ENCODE measurements at places on chromosomes 5 and 9. TPM values are rescaled to one million over a fixed set of nuclear protein-coding genes. Genes with fewer than 3 reads are reported as not detected.

DNA sequence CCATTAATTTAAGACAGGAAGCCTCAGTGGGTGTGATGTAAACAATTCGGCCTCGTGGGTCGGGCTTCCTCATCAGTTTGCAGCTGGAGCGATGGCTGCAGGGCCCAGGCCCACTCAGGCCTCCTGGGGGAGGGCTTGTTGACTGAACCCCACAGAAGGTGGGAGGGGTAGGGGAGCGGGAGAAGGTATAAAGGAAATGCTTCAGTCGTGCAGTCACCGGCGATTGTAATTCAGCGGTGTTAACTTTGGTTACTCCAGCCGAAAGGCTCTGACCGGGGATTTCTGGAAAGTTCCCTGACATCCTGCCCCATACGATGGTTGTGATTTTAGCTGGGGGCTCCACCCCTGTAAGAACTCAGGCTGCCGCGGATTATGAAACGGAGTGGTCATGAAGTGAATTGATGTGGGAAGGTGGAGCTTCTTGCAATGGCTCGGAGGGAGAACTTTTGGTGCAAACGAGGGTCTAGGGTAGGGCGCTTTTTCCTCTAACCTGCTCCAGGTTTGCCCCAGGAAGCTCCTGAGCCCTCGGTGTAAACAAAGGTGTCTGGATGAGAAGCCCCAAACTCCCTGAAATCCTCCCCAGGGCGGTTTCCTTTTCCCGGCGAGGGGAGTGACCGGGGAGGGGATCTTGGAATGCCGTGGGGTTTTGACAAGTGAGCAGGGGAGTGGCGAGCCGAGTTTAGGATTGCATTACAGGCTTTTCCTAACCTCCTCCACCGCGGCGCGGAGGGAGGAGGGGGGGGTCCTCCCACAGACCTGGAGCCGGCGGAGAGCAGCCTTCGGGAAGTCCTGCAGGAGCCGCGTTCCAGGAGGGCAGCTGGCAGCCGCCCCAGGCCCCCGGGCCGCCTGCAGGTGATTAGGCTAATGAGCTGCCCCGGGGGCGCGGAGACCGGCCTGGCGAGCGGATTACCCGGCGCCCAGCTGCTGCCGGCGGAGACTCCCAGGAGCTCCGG is 215.5 kb downstream of the PDZD2 start:
- DNase-seq, result no peak

DNA sequence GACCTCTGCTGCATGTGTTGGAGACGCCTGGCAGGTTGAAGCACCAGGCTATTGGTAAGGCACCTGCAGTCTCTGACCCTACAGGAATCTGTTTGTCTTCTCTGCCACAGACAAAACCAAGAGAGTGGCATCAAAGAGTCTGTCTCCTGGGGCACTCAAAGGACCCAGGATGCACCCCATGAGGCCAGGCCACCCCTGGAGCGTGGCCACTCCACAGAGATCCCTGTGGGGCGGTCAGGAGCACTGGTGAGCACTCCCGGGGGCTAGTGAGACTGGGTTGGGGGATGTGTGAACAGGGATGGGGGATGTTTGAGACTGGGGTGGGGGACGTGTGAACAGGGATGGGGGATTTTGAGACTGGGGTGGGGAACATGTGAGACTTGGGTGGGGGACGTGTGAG is 240.3 kb downstream of the CACNA1B start:
- no peak for DNase-seq

DNA sequence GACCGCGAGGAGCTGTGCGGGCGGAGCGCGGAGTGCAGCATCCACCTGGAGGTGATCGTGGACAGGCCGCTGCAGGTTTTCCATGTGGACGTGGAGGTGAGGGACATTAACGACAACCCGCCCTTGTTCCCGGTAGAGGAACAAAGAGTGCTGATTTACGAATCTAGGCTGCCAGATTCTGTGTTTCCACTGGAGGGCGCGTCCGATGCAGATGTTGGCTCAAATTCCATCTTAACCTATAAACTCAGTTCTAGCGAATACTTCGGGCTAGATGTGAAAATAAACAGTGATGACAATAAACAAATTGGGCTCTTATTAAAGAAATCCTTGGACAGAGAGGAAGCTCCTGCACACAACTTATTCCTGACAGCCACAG is 590 bp downstream of the PCDHA6 start:
- no peak for DNase-seq

DNA sequence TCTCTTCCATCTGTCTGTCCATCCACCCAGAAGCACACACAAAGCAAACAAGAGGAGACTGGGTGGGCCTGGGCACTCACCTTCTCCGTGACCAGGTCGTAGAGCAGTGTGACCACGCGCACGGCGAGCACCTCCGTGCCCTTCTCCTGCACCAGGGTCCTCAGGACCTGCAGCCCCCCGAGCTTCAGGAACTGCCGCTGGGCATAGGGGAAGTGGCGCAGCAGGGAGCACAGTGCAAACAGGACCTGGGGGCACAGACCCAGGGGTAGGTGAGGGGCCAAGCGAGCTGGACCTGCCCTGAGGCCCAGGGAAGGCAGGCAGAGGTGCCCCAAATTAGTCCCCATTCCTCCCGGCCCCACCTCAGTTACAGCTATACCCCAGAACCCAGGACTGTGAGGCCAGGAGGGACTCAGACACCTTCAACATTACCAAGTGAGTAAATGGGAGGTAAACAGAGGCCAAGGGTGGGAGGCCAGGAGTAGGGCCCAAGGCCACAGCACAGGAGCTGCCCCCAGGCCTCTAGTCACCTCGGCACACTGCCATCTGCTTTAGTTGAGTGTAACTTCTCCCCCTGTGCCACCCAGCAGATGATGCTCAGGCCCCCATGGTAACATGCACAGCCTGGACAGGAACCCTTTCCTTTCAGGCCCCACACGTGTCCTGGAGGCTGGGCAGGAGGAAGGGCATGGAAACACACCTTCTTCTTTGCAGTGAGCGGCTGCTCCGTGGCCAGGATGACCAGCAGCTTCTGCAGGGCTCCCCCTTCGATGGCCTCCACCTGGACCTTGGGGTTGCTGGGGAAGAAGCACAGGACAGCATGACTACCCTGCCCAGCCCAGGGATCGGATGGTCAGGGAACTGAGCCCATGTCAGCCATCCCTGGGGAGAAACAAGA is 76.2 kb upstream of the LRRTM2 start:
- no peak for DNase-seq

- no peak for DNase-seq
These were observed 1.9 kb upstream of the DAB2 start for GRCh38 chr5:39426746-39427105.

GRCh38 chr5:140267201-140267540 is 35.7 kb downstream of the PFDN1 start:
- DNase-seq, result no peak

GRCh38 chr9:109317311-109317978 is 3.4 kb downstream of the EPB41L4B start:
- DNase-seq, result no peak

- DNase-seq, result peak; percentile 64
These were observed 52.2 kb upstream of the DAB2IP start for GRCh38 chr9:121598965-121599871.

DNA sequence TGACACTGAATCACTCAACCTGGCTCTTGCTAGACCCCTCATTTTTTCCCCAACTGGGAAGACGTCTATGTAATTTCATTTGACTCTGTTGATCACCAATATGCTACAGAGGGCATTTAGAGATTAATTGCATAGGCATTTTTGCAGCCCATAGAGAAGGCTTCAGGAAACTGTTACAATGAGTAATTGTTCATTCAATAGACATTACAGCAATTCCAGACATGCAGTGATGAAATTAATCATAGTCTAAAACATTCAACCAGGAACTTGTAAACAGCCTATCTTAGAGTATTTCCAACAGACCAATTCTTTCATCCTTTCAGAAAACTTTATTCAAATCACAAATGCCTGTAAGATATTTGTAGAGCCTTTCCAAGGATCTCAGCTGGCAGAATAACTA is 122.3 kb downstream of the MARCHF11 start:
- DNase-seq, result no peak

GRCh38 chr5:42989190-42989589 is 50.9 kb downstream of the ANXA2R start:
- DNase-seq, result no peak

DNA sequence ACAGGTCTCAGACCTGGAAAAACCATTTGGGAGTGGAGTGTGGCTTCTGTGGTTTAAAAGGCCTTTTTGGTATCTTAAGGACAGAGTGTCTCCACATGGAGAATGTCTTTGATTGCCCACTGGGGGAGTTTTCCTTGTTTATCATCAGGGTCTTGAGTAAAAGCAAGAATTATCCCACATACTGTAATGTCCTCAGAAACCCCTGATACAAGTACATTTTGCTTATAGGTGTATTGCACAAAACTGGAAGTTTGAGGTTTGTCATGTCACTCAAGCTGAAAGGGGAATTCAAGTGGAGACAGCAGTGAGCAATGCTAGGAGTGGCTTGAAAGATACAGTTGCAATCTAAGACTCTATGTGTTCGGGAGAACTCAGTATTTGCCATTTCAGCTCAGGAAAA is 62.7 kb upstream of the GRAMD2B start:
- no peak for DNase-seq

The SLIT3 gene
- 25.2 TPM for total RNA-seq

- DNase-seq, result peak; percentile 74
These were observed 5.1 kb downstream of the MGAT4B start for GRCh38 chr5:179801304-179802206.

The FBXL7 gene
- 11.4 TPM for total RNA-seq

DNA sequence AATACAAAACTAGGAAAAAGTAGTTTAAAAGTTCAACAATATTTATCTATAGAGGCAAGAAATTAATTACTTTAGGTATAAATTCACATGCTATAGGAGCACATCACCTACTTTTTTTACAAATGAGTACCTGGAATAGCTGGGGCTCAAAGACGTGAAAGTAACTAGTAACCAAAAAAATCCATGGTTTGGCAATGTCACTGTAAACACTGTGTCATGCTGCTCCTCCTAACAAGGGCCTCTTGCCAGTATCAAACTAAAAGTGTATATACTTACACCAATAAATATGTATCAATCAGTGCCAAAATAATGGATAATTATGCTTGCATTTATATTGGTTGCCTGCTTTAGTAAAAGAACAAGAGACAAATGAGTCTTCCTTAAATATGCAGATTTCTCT is 78.9 kb downstream of the AP3B1 start:
- DNase-seq, result no peak

DNA sequence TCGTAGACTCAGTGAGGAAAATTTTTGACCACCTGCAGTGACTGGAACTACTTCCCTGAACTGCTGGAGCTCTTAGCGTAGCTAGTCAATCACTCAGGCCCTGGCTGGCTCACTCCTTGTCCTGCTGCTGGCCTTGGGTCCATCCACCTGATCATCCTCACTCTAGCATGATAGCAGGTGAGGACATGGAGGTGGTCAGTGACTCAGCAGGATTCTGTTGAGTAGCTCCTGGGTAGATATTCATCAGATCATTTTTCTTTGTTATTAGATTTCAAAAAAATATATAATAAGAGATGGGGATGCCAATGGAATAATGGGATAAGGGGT is 25.0 kb upstream of the SEMA4D start:
- no peak for DNase-seq

- no peak for DNase-seq
These were observed 249.7 kb upstream of the NREP start for GRCh38 chr5:112006721-112007120.

All from dorsolateral prefrontal cortex (tissue), 122 donors.